ENCODE measurements at places on chromosomes 5 and 9.

DNA sequence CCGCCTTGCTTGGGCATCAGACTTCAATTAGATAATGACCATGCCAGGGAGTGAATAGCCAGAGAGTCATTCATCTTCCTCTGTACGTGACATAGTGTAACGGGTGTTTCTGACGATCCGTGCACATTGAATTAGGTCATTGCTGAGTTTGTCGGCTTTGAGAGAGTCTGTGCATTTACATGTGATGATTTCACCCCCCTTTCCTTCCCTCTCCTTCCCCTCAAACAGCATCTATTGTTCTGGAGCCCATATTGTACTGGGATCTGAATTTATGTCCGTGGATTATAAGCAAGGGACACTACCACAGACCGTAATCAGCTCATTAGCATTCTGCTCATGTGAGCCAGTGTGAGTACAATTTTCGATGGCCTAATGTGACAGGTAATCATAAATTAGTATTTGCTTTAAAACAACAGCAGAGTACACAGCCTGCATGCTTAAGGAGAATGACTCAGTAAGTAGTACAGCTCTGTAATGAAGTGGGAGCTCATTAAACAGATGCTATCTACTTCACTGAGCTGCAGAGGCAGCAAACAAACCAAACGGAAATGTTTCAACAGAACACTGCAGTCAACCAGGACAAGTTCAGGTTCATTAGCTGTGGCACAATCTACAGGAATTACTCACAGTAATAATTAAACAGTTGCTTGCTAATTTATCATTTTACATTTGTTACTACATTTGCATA, 302.1 kb downstream of the CSNK1G3 start:
- DNase-seq, result no peak

- no peak for DNase-seq
Observed at GRCh38 chr9:123796094-123796493, 133.8 kb downstream of the DENND1A start.

- no peak for DNase-seq
Observed at GRCh38 chr5:126868338-126869004, 91.5 kb downstream of the LMNB1 start.

DNA sequence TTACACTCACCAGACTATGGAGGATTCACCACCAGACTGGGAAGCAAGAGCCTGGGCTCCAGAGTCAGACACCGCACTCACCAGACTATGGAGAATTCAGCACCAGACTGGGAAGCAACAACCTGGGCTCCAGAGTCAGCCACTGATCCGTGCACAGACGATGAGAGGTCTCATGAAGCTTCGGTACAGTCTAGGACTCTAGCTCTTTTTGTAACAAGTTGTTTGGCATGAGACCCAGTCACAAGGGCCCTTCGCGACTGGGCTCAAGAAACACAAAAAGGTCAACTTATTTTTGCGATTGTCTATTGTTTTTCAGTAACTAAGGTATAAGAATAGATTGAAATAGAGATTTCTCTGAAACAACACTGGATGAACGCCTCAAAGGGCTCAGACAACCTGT, 192.7 kb upstream of the ADAMTSL1 start:
- no peak for DNase-seq

- DNase-seq, result no peak
Observed at GRCh38 chr5:61801174-61801573, 469.1 kb downstream of the ZSWIM6 start.

DNA sequence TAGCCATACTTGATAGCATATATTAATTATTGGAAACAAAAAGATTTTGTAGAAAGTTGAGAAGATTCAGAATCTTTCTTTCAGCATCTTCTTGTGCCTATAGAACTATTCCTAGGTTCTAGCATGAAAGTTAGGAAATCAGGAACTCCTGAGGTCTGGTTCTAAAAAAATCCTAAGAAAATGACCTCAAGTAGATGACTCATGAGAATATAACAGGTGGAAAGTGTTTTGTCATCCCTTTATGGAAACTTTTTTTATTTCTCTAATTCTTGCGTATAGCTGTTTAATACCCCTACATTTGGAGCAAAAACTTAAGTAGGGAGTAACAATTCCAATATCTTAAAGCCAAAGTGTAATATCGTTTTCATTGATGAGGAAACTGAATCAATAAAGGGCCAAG, 574.1 kb downstream of the NR2F1-AS1 start:
- no peak for DNase-seq

DNA sequence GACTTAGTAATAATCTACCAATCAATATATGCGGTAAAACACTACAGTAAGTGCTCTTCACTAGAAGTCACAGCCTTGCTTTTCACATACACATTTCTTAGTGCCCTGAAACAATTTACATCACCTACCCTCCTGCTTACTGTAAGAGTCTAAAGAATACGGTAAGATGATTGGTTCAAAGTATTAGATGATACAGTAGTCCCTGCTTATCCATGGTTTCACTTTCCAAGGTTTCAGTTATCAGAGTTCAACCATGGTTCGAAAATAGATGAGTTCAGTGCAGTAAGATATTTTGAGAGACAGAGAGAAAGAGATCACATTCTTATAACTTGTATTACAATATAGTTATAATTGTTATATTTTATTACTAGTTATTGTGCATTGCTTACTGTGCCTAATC, 83.0 kb downstream of the CPLANE1 start:
- DNase-seq, result no peak

GRCh38 chr9:89664896-89665329, 60.1 kb downstream of the GADD45G start:
- no peak for DNase-seq

DNA sequence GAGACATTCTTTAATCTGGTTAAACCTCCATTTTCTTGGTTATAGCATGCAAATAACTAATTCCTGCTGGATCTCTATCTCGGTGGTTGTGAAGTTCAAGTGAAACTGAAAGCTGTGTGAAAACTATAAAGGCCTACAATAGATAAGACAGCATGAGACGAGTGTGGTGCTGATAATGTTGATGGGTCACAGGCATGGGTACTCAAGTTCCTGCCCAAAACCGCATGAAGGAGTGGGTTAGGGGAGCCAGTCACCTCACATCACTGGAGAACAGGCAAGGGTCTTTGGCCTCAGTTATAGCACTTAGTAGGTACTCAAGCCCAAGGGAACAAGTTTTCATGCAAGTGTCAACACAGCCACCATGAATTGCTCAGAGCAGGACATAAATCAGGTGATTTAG, 16.7 kb downstream of the HMHB1 start:
- DNase-seq, result no peak

GRCh38 chr5:101143526-101143925, 240.4 kb upstream of the ST8SIA4 start:
- no peak for DNase-seq

- no peak for DNase-seq
Observed at GRCh38 chr9:113640418-113640817, 176.9 kb downstream of the RGS3 start.

- no peak for DNase-seq
Observed at GRCh38 chr5:43020399-43020746, 19.7 kb downstream of the ANXA2R start.

- no peak for DNase-seq
Observed at GRCh38 chr9:27489087-27489876, 34.8 kb upstream of the IFNK start.

- DNase-seq, result no peak
Observed at GRCh38 chr9:127963359-127964064, 17.3 kb downstream of the EEIG1 start.

GRCh38 chr9:88891040-88891439, 100.2 kb upstream of the S1PR3 start:
- no peak for DNase-seq
